Right kidney (tissue), 9 donors: ENCODE measurements at places on chromosomes 6 and 20.

DNA sequence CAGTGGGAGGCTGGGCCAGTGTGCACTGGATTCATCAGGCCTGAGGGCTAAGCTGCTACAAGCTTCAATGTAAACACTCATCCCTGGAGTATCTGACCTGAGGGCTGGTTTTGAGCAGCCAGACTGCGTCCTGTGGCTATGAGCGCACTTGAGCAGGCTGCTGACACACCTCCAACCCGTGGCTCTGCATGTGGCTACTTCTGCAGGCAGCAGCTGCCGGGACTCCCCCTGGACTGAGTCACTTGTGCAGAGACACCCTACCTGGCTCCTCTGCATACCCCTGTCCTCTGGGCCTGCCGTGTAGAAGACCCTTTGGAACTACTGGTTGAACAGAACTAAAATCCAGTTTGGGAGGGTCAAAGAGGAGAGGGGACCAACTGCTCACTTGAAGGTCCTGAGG lies 172.0 kb downstream of the SCP2D1 start:
- no peak for DNase-seq

GRCh38 chr20:20788308-20788707 lies 75.9 kb upstream of the RALGAPA2 start:
- no peak for DNase-seq

DNA sequence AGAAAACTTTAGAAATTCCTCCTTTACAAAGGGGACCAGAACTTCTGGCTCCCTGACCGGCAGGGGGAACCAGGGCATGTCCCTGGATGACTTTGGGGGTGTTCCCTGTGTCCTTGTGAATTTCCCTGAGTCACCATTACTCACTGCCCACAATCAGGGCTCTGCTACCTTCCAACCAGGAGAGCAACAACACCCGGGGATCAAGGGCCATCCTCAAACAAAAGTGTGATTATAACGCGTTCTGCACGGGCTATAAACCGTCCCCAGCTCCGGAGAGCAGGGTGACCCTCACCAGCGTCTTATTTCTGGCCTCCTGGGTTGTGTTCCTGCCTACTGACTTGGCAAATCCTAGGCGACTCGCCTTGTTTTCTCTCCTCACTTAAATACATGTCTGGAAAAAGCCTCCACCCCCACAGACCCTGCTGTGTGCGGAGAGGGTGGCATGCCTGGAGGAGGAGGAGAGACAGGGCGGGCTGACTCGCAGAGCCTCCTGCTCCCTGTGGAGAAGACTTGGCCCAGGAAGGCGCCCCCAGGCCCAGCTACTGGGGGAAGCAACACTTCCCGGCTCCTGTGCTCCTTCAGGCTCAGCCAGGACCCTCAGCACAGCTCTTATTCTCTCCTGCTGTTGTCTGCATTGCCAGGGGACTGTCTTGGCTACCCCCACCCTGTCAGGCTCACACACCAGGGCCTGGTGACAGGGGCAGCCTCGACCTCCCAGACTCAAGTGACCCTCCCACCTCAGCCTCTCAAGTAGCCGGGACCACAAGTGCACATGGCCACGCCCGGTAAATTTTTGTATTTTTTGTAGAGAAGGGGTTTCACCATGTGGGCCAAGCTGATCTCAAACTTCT lies 54.1 kb downstream of the FGD2 start:
- peak; percentile 77 for DNase-seq

DNA sequence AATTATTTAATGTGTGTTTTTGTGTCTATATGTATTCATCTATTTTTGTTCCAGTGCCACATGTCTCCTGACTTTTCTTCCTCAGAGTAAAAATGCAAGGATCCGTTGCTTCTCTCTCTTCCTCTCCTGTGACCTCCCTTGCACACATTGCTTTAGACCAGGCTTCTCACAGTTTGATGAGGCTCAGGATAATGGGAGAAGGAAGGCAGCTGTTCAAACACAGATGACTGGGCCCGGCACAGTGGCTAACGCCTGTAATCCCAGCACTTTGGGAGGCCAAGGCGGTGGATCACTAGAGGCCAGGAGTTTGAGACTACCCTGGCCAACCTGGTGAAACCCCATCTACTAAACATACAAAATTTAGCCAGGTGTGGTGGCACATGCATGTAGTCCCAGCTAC lies 241.9 kb downstream of the SAMD5 start:
- DNase-seq, result no peak

GRCh38 chr20:2816030-2816582 lies at the start of gene TMEM239:
Gene TMEM239, plus strand, starts transcription at chr20:2816364. Its CDS starts 191 bp downstream, at chr20:2816555.
- DNase-seq, result no peak

DNA sequence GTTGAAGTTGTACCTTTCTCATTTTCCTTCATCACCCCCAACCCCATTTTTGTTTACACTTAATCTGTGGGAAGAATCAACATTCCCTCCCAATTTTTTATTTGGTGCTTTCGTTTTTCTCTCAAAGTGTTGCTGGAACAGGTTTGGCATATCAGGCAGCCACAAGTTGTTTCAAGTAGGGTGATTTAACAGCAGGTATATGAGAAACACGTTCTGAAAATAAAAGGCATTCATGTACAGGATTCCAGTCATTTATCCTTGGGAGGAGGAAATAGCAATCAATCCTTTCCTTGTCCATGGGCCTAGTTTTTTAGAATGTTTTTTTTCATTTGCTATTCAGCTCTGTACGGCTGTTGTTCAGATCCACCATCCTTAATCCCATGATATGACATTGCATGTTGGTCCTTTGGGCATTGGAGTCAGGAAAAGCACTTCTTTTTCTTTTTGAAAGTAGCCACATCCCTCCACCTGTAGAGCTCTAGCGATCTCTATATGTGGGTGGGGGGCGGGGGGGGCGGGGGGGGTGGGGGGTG lies 120.2 kb downstream of the JARID2 start:
- DNase-seq, result no peak

DNA sequence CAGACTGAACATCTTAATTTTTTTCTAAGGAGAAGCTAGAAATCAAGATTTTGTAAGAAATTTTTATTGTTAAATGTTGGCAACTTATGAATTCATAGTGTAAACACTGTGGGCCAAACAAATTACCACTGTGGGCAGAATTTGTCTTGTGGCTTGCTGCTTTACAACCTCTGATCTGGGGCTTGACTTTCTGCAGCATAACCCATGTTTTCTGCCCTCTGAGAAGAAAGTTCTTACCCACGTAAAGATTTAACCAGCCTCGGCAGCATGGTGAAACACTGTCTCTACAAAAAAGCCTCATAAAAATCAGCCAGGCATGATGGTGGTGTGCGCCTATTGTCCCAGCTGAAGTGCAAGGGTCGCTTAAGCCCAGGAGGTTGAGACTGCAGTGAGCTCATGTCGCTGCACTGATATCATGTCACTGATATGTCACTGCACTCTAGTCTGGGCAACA lies 12.9 kb downstream of the ITCH start:
- peak; percentile 28 for DNase-seq

GRCh38 chr6:111031151-111031550 lies 49.3 kb downstream of the RPF2 start:
- DNase-seq, result no peak

GRCh38 chr6:35023091-35024000 lies 117.8 kb downstream of the TCP11 start:
- no peak for DNase-seq

DNA sequence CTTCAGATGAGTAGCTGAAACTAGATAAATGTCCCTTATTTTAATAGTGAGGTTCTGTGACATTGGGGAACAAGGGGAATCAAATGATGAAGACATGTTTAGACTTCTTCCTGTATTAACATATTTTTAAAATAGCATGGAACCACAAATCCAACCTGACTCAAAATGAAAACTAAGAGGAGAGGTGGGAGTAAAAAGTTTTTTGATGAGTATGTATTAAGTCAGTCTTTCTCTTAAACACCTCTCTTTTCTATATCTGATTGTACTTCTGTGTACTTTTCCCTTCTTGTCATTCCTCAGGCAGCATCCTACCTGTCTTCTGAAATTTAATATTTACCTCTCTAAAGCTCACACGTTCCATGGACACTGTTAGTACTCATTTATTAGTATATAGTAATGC lies 8.7 kb upstream of the SDHAF4 start:
- no peak for DNase-seq

- no peak for DNase-seq
Measured at GRCh38 chr6:32271429-32271828, 47.6 kb upstream of the NOTCH4 start.

- no peak for DNase-seq
Measured at GRCh38 chr20:62885896-62886708, 24.5 kb upstream of the TCFL5 start.

DNA sequence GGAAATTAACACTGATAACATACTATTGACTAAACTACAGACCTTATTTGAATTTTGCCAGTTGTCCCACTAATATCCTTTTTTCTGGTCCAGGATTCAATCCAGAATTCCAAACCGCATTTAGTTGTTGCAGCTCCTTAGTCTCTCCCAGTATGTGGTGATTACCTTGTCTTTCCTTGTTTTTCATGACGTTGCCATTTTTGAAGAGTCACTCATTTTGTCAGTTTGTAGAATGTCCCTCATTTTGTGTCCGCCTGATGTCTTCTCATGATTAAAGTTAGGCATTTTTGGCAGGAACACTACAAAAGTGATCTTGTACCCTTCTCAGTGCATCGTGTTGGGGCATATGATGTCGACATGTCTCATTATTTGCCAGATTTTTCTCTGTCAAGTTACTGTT lies 33.1 kb downstream of the DTD1 start:
- DNase-seq, result no peak

- DNase-seq, result no peak
Measured at GRCh38 chr6:29739136-29739881, 16.1 kb downstream of the HLA-F start.

DNA sequence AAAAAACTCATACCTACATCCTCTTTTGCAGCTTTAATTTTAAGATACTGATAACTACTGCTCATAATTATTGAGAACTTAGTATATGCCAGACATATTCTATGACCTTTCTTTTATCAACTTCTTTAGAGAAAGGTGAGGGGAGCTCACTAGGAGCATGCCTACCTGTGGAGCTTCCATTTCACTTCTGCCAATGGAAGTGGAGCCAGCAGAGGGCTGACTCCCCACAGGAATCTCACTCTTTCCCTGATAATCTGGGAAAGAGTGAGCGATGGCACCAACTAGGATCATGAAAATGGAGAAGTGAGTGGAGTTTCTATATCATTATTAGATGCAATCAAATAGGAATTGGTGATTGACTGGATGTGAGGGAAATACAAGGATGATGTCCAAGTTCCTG lies 484.9 kb downstream of the LMBRD1 start:
- DNase-seq, result no peak

GRCh38 chr6:52286798-52287432 lies 2.4 kb upstream of the MCM3 start:
- no peak for DNase-seq

DNA sequence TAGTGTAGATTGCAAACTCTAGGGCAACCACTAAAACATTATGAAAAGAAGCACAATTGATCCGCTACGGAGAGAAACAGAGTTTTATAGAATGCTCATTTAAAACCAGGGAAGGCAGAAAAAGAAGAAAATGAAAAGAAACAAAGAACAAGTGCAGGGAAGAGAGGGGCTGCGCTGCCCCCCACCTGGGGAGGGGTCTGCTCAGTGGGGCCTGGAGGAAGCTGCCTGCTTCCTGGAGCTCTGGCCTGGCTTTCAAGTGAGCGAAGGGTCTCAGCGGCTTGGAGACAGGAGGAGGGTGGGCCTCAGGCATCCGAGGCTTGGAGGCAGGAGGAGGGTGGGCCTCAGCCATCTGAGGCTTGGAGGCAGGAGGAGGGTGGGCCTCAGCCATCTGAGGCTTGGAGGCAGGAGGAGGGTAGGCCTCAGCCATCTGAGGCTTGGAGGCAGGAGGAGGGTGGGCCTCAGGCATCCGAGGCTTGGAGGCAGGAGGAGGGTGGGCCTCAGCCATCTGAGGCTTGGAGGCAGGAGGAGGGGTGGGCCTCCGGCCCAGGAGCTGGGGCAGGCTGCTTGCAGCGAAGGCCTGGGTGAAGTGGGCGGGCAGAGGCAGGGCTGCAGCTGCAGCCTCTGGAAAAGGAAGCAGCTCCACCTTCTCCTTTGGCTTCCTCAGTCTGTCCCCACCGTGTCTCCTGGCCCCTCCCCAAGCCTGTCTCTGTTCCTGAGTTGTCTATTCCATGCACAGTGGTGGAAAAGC lies 406.3 kb downstream of the TAF4 start:
- DNase-seq, result no peak

DNA sequence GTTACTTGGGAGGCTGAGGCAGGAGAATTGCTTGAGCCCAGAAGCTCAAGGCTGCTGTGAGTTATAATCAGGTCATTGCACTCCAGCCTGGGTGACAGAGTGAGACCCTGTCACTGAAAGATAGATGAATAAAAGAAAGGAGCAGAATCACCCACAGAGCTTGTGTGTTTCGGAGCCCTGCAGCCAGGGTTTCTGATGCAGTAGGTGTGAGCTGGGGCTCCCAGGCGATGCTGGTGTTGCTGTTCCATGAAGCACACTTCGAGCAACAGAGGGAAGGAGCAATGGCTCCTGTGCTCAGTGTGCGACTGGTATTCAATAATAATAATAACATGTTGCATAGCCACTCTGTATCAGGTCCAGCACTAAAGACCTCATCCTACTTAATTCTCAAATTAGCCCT lies 197.5 kb upstream of the CST7 start:
- no peak for DNase-seq

- DNase-seq, result no peak
Measured at GRCh38 chr20:48930035-48930434, 8.5 kb downstream of the ARFGEF2 start.

DNA sequence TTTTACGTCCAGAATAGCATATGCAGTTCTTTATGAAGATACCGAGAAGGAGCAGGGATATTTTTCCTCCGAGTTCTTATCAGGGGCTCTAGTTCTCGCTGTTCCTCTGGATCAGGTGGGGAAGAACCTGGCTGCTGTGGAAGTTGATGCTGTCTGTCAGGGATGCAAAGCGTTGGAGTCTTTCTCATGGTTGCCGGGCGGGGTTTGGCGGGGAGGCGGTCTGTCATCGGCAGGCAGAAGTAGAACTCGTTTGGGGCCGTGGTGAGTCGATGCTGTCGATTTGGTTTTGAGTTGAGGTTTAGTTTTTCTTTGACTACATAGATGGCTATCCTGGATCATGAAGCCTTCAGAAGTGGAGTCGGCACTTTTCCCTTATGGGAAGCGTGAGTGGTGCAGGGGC lies 691.2 kb downstream of the QKI start:
- no peak for DNase-seq

DNA sequence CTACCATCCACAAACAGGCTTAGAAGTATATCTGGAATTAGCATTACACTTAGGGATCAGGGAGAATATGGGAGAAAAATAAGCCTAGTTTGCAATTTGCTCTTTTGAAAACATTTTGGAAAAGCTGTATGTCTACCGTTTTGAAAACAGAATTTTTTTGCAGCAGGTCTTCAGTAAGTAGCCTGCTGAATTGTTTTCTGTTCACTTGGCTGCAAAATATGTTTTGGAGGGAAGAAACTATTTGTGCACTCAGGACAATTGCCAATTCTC lies 39.6 kb downstream of the ILRUN start:
- no peak for DNase-seq
